T-helper 17 cell (primary cell): ENCODE measurements at places on chromosomes 7 and 10.
A peak's percentile ranks its signal among the peaks of the same experiment; 100 is the strongest.

GRCh38 chr7:71752171-71752935, 620.4 kb downstream of the GALNT17 start:
- peak; percentile 18 for DNase-seq

GRCh38 chr10:86522510-86522855, 891 bp upstream of the WAPL start:
- no peak for DNase-seq

GRCh38 chr7:2072042-2072441, 160.7 kb downstream of the MAD1L1 start:
- DNase-seq = no peak

GRCh38 chr10:77603534-77603927, 34.1 kb downstream of the KCNMA1 start:
- no peak for DNase-seq

GRCh38 chr7:126838194-126838593, 414.5 kb downstream of the GRM8 start:
- DNase-seq = no peak
